ENCODE measurements at places on chromosomes 4 and X. TPM values are rescaled to one million over a fixed set of nuclear protein-coding genes. Genes with fewer than 3 reads are reported as not detected.

Gene SPANXN1
- not detected for polyA plus RNA-seq

Gene MAGEB5
- polyA plus RNA-seq: not detected

Gene GRPR
- 0.04 TPM for polyA plus RNA-seq

Gene RRH
- not detected for polyA plus RNA-seq

Gene SCRG1
- polyA plus RNA-seq: 0.67 TPM

Gene TLL1
- 0.61 TPM for polyA plus RNA-seq

Gene GABRG1
- polyA plus RNA-seq: 0.03 TPM

Gene ATOH1
- polyA plus RNA-seq: 0.07 TPM

Gene LYAR
- 18.4 TPM for polyA plus RNA-seq

Gene ITM2A
- 65.4 TPM for polyA plus RNA-seq

Gene HMX1
- polyA plus RNA-seq: not detected

Gene GABRB1
- polyA plus RNA-seq: 0.22 TPM

Gene ZAR1
- not detected for polyA plus RNA-seq

Gene NAP1L2
- polyA plus RNA-seq: 2.0 TPM

Gene GPR50
- not detected for polyA plus RNA-seq

Gene SPINK2
- polyA plus RNA-seq: 1.2 TPM

Gene UGT2B15
- 2.1 TPM for polyA plus RNA-seq

Gene ADH1C
- 29.8 TPM for polyA plus RNA-seq

Gene MAOB
- 37.9 TPM for polyA plus RNA-seq

Gene NPY1R
- 7.6 TPM for polyA plus RNA-seq

Gene AKAP14
- not detected for polyA plus RNA-seq

Gene DHRSX
- polyA plus RNA-seq: 22.4 TPM

Gene NLRP2B
- not detected for polyA plus RNA-seq

Gene CYBB
- polyA plus RNA-seq: 11.1 TPM

Gene NEUROG2
- polyA plus RNA-seq: not detected

Gene TRAM1L1
- 1.0 TPM for polyA plus RNA-seq

Gene SOWAHB
- polyA plus RNA-seq: 0.11 TPM

Gene MAGEE2
- polyA plus RNA-seq: not detected

Gene EGF
- 15.8 TPM for polyA plus RNA-seq

Gene GPRIN3
- 0.88 TPM for polyA plus RNA-seq

Gene TCEAL7
- 0.53 TPM for polyA plus RNA-seq

Gene RS1
- polyA plus RNA-seq: not detected

Gene NAP1L5
- polyA plus RNA-seq: 1.7 TPM

Gene ZDHHC15
- 1.0 TPM for polyA plus RNA-seq

Gene DGAT2L6
- polyA plus RNA-seq: not detected

Gene BTK
- 4.5 TPM for polyA plus RNA-seq

Gene USP17L22
- not detected for polyA plus RNA-seq

Gene F8A3
- polyA plus RNA-seq: not detected

Gene HELT
- polyA plus RNA-seq: not detected

Gene MEPE
- polyA plus RNA-seq: not detected

Gene ARHGAP36
- polyA plus RNA-seq: not detected

Gene DDX3X
- polyA plus RNA-seq: 113 TPM

Gene ANXA10
- polyA plus RNA-seq: 21.6 TPM

Gene PDZD4
- 2.7 TPM for polyA plus RNA-seq

Gene INTU
- 1.6 TPM for polyA plus RNA-seq

Gene MAGEA1
- not detected for polyA plus RNA-seq

Gene CTSO
- 10.3 TPM for polyA plus RNA-seq

Gene SULT1B1
- 5.4 TPM for polyA plus RNA-seq
